ENCODE measurements at places on chromosomes 3 and 15.

- peak; percentile 16 for DNase-seq
- H3K4me3 ChIP-seq: no peak overlapping the region
- no peaks in the 10 kb centered on the region for H3K27me3 ChIP-seq
- no peaks in the 10 kb centered on the region for H3K36me3 ChIP-seq
- H3K4me1 ChIP-seq: no peaks in the 10 kb centered on the region
Observed at GRCh38 chr3:134623615-134624245, 27.1 kb downstream of the KY start.

DNA sequence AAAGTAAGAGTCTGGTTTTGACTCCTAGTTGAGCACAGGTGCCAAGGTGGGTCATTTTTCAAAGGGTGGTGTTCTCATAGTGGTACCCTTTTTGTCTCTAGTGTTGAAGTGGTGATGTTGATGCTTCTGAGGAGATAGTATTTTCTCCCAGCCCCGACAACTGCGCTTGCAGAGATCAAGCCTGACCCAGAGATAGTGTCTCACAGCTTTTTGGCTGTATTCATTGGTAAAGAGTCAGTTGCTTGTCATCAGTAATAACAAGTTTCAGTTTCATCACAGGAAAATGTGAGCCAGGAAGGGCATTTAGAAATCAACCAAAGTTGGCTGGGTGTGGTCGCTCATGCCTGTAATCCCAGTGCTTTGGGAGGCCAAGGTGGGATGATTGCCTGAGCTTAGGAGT lies 139.3 kb downstream of the NFKBIZ start:
- no peak overlapping the region for H3K4me3 ChIP-seq
- no peaks in the 10 kb centered on the region for H3K4me1 ChIP-seq
- H3K27me3 ChIP-seq: no peaks in the 10 kb centered on the region

DNA sequence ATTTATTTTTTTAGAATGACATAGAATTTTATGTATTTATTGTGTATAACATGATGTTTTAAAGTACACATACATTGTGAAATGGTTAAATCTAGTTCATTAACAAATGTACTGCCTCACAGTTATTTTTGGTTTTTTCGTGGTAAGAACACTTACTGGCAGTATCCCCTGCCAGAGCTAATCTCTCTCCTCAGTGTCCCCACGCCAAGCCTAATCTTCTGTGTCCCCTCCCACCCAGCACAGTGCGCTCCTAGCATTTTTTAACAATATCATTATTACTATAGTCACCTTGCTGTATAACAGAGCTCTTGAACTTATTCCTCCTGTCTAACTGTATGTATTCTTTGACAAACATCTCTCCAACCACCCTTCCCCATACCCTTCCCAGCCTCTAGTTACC lies 333.2 kb downstream of the GABRB3 start:
- DNase-seq: no peak
- H3K36me3 ChIP-seq: no peaks in the 10 kb centered on the region
- no peaks in the 10 kb centered on the region for H3K27me3 ChIP-seq
- no peak overlapping the region for H3K4me3 ChIP-seq
- H3K27ac ChIP-seq: no peak overlapping the region

GRCh38 chr3:135272026-135272669 lies 477.1 kb downstream of the EPHB1 start:
- DNase-seq: no peak
- no peaks in the 10 kb centered on the region for H3K27me3 ChIP-seq
- H3K27ac ChIP-seq: no peak overlapping the region
- no peaks in the 10 kb centered on the region for H3K4me1 ChIP-seq

DNA sequence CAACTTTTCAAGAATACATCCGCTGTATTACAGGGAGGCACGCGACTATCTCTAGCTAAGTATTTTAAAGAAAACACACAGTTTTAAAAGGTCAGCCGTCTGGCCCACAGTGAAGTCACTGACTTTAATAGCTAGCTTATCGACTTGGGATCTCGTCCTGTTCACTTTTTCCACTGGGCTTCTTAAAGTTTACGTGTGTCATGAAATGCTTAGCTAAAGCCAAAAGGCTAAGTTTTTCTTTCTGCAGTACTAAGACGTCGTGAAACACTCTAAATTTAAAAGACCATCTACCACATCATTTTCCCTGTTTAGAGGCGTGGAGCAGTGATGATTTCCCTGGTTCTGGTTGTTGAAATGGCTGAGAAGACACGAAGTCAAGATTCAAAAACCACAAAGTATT lies 27.1 kb downstream of the LRIG1 start:
- H3K27me3 ChIP-seq: no peaks in the 10 kb centered on the region
- H3K4me1 ChIP-seq: peaks cover 38% of the 10 kb centered on the region
- no peak for DNase-seq
- no peak overlapping the region for H3K4me3 ChIP-seq
- peaks cover 9% of the 10 kb centered on the region for H3K36me3 ChIP-seq
- H3K27ac ChIP-seq: no peak overlapping the region

DNA sequence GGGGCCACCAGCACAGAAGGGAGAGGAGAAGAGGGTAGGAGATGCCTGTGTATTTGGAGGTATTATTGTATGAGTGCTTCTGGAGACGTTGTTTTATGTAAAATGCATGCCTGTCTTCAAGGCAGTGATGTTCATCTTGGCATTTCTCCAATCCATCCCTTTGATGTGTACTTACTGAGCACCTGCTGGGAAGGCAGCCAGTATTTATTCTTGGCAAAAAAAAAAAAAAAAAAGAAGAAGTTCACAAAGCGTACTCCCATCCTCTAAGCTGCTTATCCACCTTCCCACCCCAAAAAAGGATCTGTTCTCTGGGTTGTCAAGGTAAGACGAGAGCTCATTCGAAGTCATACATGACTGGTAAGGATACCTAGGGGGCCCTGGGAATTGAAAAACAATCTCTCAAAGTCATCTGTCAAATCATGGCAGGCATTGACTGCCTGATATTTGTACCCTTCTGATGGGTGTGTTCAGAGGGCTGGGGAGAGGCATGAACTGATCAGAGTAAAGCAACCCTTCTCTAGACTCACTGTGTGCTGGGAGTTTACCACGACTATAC lies 30.0 kb upstream of the SLC6A1 start:
- H3K27ac ChIP-seq: no peak overlapping the region
- DNase-seq: no peak
- no peak overlapping the region for H3K4me3 ChIP-seq
- no peaks in the 10 kb centered on the region for H3K4me1 ChIP-seq
